ENCODE measurements at places on chromosomes 1 and 21. TPM values are rescaled to one million over a fixed set of nuclear protein-coding genes. Genes with fewer than 3 reads are reported as not detected.

PLPP3 gene
- polyA plus RNA-seq = 55.4 TPM

PCP4L1 gene
- not detected for polyA plus RNA-seq

GRCh38 chr1:113109908-113110554 lies 37.0 kb downstream of the LRIG2 start:
- peak; percentile 93 for DNase-seq

DNA sequence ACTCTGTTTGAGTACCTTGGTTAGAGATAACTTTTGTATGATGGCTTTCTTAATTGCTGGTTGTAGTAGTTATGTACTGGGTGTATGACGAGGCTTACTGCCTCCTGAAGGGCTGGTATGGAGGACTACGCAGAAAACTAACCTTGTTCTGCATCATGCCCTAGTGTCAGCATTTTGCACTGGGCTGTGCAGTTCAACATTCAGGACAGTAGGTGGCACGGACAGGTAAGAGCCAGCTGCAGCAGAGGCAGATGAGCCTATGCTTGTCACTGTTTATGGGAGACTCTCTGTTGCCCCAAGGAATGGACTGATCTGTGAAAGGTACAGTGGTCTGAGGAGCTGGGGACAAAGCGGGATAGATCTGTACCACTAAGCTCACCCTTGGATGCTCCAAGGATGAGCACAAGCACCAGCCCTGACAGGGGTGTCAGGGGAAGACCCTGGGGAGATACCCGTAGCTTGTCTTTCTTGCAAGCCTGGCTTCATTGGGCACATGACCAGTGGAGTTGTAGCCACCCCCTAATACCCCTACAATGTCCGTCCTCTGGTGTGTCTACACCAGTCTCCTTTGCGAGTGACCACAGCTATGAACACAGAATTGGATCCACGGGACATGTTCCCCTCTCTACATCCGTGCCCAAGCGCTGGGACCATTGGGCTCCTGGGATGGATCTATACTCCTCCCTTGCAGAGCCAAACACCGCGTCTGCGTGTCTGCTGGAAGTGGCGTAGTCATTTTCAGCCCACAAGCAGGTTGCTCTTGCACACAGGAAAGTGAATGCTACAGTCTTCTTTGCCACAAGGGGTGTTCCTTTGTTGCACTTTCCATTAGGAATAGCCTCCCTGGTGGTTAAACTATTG lies 51.1 kb upstream of the CFHR3 start:
- no peak for DNase-seq

DNA sequence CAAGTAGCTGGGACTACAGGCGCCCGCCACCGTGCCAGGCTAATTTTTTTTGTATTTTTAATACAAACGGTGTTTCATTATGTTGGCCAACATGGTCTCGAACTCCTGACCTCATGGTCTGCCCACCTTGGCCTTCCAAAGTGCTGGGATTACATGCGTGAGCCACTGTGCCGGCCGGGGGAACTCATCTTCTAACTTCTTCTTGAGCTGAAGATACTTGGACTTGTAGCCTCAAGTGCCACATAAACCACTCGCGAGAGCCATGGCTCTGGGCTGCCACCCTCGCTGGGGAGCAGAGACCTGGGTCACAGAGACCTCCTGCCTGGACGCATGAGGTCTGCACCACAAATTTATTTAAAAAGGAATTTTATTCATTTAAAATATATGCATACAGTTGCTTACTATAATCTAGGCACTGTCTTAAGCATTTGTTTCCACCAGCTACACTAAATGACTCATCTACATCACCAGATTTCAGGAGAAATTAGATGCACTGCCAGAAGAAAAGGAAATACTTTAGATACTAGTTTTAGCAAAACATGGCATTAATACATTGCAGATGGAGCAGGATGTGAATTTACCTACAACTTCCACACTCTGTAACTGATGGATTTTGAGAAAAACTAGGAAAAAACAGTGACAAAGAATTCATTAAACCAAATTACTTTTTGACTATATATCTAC lies 29.9 kb upstream of the PUM1 start:
- peak; percentile 68 for DNase-seq
